Activated naive CD8-positive, alpha-beta T cell treated with anti-CD3 and anti-CD28 coated beads for 36 hours (primary cell): ENCODE measurements at places on chromosomes 2 and 18.

DNA sequence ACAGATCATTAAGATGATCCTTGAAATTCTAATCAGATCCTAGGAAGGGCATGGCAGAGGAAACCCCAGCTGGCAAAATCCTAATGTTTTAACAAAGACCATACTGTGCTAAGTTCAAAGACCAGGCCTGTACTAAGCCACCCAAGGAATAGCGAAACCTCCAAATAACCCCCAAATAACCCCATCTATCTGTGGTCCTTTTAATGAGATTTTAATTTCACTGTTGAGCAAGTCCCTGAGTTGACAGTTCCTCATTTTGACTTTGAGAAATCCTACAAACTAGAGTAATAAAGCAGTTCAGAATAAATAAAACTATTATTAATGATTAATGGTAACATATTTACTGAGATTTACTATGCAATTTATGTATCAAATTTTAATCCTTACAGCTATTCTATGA lies 259.8 kb downstream of the STK39 start:
- H3K27ac ChIP-seq = no peak overlapping the region
- H3K4me3 ChIP-seq = no peak overlapping the region
- no peaks in the 10 kb centered on the region for H3K4me1 ChIP-seq
- H3K36me3 ChIP-seq = peaks cover 14% of the 10 kb centered on the region
- no peak for DNase-seq
- no peaks in the 10 kb centered on the region for H3K27me3 ChIP-seq

DNA sequence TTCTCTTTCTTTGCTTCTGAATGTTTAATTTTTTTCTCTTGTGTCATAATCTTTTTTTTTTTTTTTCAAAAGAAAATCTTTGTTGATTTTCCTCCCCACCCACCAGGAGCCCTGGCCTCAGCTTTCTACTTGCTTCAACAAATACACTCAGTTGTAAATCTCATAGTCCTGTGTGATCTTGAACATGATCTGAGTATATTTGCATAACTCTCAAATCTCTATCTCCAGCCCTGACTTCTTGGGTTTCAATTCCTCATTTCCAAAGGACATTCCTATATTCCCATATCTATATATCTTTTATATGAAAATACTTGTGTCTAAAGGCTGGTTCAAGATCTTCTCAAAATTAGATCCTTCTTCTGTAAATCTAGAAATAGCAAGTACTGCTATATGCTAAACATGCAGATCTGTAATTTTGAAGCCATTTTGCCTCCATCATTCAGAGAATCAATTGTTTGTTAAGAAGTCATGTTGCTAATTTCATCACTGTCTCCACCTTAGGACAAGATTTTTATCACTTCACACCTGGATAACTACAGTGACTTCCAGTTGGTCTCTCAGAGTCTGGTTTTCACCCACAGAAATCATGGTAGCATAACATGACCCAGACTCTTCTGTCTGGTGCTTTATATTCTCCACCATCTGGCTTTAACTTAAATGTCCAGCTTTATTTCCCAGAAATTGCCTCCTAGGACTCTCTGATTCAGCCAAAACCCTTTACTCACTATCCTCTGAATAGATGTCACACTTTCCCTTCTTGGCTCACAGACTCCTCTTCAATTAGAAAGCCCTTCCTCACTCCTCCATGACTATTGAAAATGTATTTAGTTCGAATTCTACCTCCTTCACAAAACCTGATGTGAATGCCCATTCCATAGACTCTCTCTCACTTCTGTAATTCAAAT lies 98.1 kb downstream of the ZEB2 start:
- no peaks in the 10 kb centered on the region for H3K27me3 ChIP-seq
- no peak overlapping the region for H3K27ac ChIP-seq
- H3K36me3 ChIP-seq = peaks cover 5% of the 10 kb centered on the region
- peaks cover 15% of the 10 kb centered on the region for H3K4me1 ChIP-seq
- no peak for DNase-seq

- no peaks in the 10 kb centered on the region for H3K27me3 ChIP-seq
- H3K27ac ChIP-seq = no peak overlapping the region
- H3K4me1 ChIP-seq = peaks cover 5% of the 10 kb centered on the region
- H3K36me3 ChIP-seq = peaks cover 43% of the 10 kb centered on the region
Measured at GRCh38 chr2:131125195-131125757, 20.1 kb downstream of the PLEKHB2 start.

GRCh38 chr2:31078579-31079105 lies 59.6 kb downstream of the GALNT14 start:
- no peak overlapping the region for H3K4me3 ChIP-seq
- H3K27ac ChIP-seq = no peak overlapping the region
- no peaks in the 10 kb centered on the region for H3K36me3 ChIP-seq

- peaks cover 10% of the 10 kb centered on the region for H3K36me3 ChIP-seq
- no peak for DNase-seq
- H3K4me1 ChIP-seq = peaks cover 61% of the 10 kb centered on the region
- peak overlapping the region; percentile 29 for H3K4me3 ChIP-seq
Measured at GRCh38 chr2:134198006-134198634, 55.8 kb upstream of the MGAT5 start.

DNA sequence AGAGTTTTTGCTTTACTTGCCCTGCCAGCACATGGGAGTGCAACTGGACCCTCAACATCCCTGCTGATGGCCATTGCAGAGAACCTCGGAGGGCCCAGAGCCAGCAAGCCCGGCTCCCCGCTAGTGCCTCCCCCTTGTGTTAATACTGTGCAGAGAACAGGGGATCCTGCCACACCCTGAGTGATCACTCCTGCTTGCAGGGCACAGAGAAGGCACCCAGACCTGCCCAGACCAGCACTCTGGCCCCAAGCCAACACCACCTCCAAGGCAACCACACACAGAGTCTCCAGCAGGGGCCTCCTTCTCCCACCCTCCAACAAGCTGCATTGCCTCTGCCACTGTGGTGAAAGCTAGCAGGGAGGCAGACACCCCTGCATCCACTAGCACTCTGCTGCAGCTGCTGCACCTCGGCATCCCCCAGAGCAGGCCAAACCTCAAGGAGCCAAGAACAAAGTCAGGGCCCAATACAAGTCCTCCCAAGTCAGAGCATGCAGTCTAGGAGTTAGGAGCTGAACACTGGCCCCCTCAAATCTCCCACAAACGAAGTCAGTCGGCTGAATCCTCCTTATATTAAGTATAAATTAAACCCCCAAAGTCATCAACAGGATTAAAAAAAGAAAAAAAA lies 157.7 kb downstream of the CCDC178 start:
- H3K4me1 ChIP-seq = no peaks in the 10 kb centered on the region
- no peaks in the 10 kb centered on the region for H3K36me3 ChIP-seq
- no peak overlapping the region for H3K4me3 ChIP-seq
- no peaks in the 10 kb centered on the region for H3K27me3 ChIP-seq
- no peak overlapping the region for H3K27ac ChIP-seq

DNA sequence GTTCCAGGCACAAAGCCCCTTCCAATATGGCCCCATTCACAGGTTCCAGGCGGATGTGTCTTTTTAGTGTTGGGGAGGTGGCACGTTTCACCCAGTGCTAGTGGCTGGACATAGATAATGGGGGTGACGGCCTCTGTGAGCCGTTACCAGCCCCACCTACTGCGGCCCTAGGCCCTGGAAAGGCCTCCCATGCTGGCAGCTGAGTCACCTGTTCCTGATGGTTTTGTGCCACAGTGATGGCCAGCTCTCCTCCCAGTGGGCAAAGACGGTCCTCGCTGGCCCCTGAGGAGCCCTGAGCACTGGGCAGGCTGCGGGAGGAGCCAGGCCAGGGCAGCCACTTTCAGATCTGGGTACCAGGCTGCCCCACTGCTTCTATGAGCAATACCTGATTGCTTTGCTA lies 40.0 kb upstream of the GPC1 start:
- no peak overlapping the region for H3K27ac ChIP-seq
- no peaks in the 10 kb centered on the region for H3K27me3 ChIP-seq
- H3K4me1 ChIP-seq = no peaks in the 10 kb centered on the region
- no peak for DNase-seq
- H3K4me3 ChIP-seq = no peak overlapping the region
- no peaks in the 10 kb centered on the region for H3K36me3 ChIP-seq
